ENCODE measurements at places on chromosomes 12 and 14. TPM values are rescaled to one million over a fixed set of nuclear protein-coding genes. Genes with fewer than 3 reads are reported as not detected.

GRCh38 chr14:33781236-33781635 lies 169.6 kb downstream of the EGLN3 start:
- no peaks in the 10 kb centered on the region for H3K27me3 ChIP-seq
- H3K4me1 ChIP-seq, result no peaks in the 10 kb centered on the region
- no peak overlapping the region for H3K27ac ChIP-seq

GRCh38 chr12:42442311-42442759 lies 116.4 kb downstream of the PPHLN1 start:
- H3K36me3 ChIP-seq, result no peaks in the 10 kb centered on the region
- no peak overlapping the region for H3K4me3 ChIP-seq
- no peak for DNase-seq
- no peak overlapping the region for H3K27ac ChIP-seq
- H3K4me1 ChIP-seq, result no peaks in the 10 kb centered on the region

- H3K27ac ChIP-seq, result no peak overlapping the region
- peaks cover 3% of the 10 kb centered on the region for H3K4me1 ChIP-seq
- no peaks in the 10 kb centered on the region for H3K36me3 ChIP-seq
- DNase-seq, result no peak
- H3K4me3 ChIP-seq, result no peak overlapping the region
Measured at GRCh38 chr12:111643427-111643826, 42.3 kb downstream of the BRAP start.

DNA sequence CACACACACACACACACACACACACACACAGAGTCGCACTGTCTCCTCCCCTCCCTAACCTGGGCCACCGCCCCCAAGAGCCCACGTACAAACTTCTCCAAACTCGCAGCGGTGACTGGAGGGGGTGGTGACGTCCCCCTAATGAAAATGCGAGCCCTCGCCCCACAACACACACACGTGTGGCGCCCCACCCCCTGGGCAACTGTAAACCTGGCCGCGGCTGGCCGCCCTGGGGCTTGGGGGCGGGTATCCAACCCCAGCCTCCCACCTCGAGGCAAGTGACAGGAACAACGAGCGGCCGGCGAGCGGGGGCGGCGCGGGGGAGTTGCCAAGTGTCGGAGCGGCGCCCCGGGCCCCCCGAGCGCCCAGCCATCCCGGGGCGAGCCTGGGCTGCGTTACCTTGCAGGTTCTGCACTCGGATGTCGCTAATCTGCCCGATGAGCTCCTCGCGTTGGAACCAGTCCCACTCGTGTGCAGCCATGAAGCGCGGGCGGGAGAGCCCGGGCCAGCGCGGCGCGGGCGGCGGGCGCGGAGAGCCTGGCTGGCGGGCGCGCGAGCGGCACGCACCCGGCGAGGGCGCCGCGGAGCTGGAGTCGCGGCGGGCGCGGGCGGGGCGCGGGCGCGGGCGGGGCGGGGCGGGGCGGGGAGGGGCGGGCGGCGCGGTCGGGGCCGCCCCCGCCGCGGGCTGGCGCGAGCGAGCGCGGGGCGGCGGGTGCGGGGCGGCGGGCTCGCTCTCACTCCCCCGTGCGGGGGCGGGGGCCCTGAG lies at the start of gene CLMN:
CLMN (minus strand) TSS at position 597 of the 766 bp plus-strand sequence; CDS start at position 481, 116 bp downstream.
- peak; percentile 66 for DNase-seq
- H3K4me3 ChIP-seq, result peak within 1 kb of the TSS; percentile 88
- no peaks in the 10 kb centered on the region for H3K27me3 ChIP-seq
- no peaks in the 10 kb centered on the region for H3K36me3 ChIP-seq
- H3K27ac ChIP-seq, result peak within 1 kb of the TSS; percentile 57

DNA sequence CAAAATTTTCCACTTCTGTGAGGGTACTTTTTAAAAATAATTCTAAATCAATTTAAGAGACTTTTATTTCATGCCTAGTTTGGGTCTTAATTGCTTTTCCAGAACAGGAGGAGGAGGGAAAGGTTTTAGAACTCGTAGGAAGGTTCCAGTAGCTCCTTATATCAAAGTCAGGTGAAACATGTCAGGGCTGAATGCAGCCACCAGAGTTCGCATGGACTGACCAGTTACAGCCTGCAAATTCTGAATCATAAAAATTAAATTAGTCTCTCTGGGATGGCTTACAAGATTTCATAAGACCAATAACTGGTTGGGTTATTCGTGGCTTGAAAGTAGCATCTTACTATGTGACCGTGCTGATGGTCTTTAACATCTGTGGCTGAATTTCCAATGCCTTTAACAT lies 397 bp downstream of the BDKRB1 start:
- H3K27me3 ChIP-seq, result no peaks in the 10 kb centered on the region
- no peaks in the 10 kb centered on the region for H3K36me3 ChIP-seq
- no peak for DNase-seq
- H3K4me3 ChIP-seq, result no peak overlapping the region

GRCh38 chr14:58690801-58691516 lies 53.2 kb downstream of the DACT1 start:
- H3K27ac ChIP-seq, result no peak overlapping the region
- no peaks in the 10 kb centered on the region for H3K27me3 ChIP-seq
- DNase-seq, result no peak
- H3K36me3 ChIP-seq, result no peaks in the 10 kb centered on the region

Gene TSPAN19
- total RNA-seq, result not detected

Gene CDKN3
- total RNA-seq, result 1.4 TPM

Gene PIANP
- total RNA-seq, result 0.11 TPM

Gene SYNDIG1L
- total RNA-seq, result not detected

DNA sequence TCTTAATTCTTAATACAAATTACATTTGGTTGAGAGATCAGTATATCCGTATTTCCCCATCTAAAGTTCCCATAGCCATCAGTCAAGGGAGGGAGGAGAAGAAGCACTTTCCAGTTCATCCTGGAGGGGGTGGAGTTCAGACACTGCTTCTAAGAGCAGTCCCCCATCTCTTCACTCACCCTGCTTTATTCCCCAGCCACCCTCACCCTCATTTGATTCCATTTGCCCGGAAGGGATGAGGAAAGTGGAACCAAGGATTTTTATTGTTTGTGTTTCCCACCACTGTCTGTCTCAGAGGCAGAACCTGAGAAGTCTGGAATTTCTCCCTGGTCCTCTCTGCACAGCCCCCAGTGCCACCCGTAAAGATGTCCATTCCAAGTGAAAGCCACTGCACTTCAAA lies 134.2 kb upstream of the HIF1A start:
- no peak for DNase-seq
- no peaks in the 10 kb centered on the region for H3K27me3 ChIP-seq
- H3K4me1 ChIP-seq, result peaks cover 14% of the 10 kb centered on the region
- H3K4me3 ChIP-seq, result no peak overlapping the region
- H3K27ac ChIP-seq, result no peak overlapping the region

DNA sequence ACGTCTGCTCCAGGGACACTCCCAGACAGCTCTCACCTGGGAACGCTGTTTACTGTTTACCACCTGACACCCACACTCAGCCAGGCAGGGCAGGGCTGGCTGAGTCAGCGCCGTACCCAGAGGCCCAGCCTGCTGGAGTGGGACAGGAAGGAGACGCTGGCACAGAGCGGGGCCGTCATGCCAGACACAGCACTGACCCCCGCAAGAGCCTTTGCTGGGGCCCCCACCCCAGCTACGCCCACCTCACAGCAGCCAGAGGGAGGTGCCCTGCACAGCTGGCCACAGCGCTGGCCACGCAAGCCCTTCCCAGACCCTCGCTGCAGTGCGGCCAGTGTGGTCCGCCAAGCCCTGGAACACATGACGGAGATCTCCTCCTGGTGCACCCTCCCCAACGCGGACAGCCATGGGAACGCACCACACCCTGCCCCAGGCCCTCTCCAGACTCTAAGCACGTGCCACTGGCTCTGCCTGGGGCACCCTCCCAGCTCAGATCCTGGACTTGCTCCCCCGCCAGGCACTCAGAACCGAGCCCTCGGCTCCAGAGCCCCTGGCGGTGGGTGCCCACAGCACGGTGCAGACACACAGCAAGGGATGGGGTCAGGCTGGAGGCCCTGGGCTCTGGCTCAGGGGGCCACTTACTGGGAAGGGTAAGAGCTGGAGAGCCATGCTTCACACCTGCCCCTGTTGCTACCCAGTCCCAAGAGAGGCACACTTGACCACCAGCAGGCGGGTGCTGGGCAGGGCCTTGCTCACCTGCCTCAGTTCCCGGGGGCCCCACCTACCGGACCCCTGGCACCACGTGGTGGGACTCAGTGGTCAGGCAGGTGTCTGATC lies 5.7 kb downstream of the AHNAK2 start:
- H3K27me3 ChIP-seq, result no peaks in the 10 kb centered on the region
- no peaks in the 10 kb centered on the region for H3K36me3 ChIP-seq
- DNase-seq, result peak; percentile 68
- H3K4me1 ChIP-seq, result peaks cover 33% of the 10 kb centered on the region
- peak overlapping the region; percentile 63 for H3K27ac ChIP-seq
- H3K4me3 ChIP-seq, result no peak overlapping the region

- DNase-seq, result no peak
- no peaks in the 10 kb centered on the region for H3K4me1 ChIP-seq
- H3K36me3 ChIP-seq, result no peaks in the 10 kb centered on the region
Measured at GRCh38 chr14:79354336-79354735, 857.0 kb downstream of the DIO2 start.

- peak; percentile 34 for DNase-seq
- H3K27me3 ChIP-seq, result no peaks in the 10 kb centered on the region
- H3K36me3 ChIP-seq, result no peaks in the 10 kb centered on the region
- no peak overlapping the region for H3K27ac ChIP-seq
- no peaks in the 10 kb centered on the region for H3K4me1 ChIP-seq
- no peak overlapping the region for H3K4me3 ChIP-seq
Measured at GRCh38 chr12:127381043-127381668, 885.8 kb upstream of the TMEM132C start.

DNA sequence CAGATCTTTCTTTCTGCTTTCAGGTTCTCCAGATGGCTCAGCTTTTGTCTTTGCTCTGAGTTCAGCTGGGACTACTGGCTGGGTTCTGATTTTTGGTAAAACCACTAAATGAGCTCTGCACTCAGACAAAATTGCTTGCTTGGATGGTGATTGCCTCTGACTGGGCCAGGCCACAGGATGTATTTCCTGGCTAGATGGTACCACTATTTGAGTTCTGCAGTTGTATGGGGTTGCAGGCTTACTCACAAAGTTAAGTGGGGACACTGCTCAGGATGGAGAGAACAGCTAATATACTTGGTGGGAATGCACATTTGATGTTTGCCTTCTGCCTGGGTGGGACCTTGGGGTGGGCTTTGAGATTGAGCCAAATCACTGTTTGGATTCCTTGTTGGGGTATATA lies 14.0 kb upstream of the OR4Q3 start:
- no peak overlapping the region for H3K4me3 ChIP-seq
- H3K27me3 ChIP-seq, result no peaks in the 10 kb centered on the region
- no peak for DNase-seq
- no peaks in the 10 kb centered on the region for H3K4me1 ChIP-seq
- H3K27ac ChIP-seq, result no peak overlapping the region

DNA sequence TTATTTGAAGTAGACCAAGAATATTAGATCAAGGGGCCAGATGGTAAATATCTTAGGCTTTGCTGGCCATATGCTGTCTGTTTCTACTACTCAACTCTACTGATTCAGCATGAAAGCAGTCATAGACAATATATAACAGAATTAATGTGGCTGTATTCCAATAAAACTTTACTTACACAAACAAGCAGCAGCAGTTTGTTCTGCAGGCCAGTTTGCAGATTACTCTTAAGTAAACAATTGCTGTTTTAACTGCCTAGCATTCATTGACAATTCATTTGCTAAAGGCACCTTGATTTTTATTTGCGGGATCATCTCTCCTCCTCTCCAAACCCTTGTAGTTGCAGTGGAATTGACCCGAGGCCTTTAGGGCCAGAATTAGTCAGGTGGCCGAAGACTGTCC lies 94.1 kb upstream of the GARIN6 start:
- no peak for DNase-seq
- H3K4me1 ChIP-seq, result no peaks in the 10 kb centered on the region

- H3K36me3 ChIP-seq, result no peaks in the 10 kb centered on the region
- no peak overlapping the region for H3K27ac ChIP-seq
- H3K27me3 ChIP-seq, result no peaks in the 10 kb centered on the region
- peak overlapping the region; percentile 33 for H3K4me3 ChIP-seq
Measured at GRCh38 chr14:32933629-32934072, 5.0 kb upstream of the NPAS3 start.

Gene HVCN1
- total RNA-seq, result 14.5 TPM

GRCh38 chr14:34766606-34767005 lies 52.2 kb upstream of the CFL2 start:
- DNase-seq, result no peak
- H3K36me3 ChIP-seq, result no peaks in the 10 kb centered on the region
- no peak overlapping the region for H3K4me3 ChIP-seq
- H3K27ac ChIP-seq, result no peak overlapping the region

DNA sequence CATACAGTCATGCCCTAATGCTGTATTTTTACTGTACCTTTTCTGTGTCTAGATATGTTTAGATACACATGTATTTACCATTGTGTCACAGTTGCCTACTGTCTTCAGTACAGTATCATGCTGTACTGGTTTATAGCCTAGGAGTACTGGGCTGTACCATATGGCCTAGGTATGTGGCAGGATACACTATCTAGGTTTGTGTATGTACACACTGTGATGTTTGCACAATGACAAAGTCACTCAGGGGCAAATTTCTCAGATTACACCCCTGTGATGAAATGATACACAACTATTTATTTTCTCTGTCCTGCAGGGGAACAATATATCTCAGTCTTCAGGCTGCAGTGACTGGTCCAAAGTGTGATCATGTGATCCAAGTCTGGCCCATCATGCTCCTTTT lies 1076.1 kb downstream of the VRK1 start:
- DNase-seq, result no peak
- H3K4me1 ChIP-seq, result no peaks in the 10 kb centered on the region
- H3K27me3 ChIP-seq, result no peaks in the 10 kb centered on the region
- no peaks in the 10 kb centered on the region for H3K36me3 ChIP-seq

GRCh38 chr14:68318828-68319227 lies 474.0 kb downstream of the ZFP36L1 start:
- no peaks in the 10 kb centered on the region for H3K36me3 ChIP-seq
- no peaks in the 10 kb centered on the region for H3K27me3 ChIP-seq
- no peak overlapping the region for H3K4me3 ChIP-seq
- H3K27ac ChIP-seq, result peak overlapping the region; percentile 25
- H3K4me1 ChIP-seq, result peaks cover 21% of the 10 kb centered on the region
- no peak for DNase-seq

- no peaks in the 10 kb centered on the region for H3K27me3 ChIP-seq
- H3K4me1 ChIP-seq, result no peaks in the 10 kb centered on the region
- no peak for DNase-seq
Measured at GRCh38 chr12:32789916-32790315, 34.2 kb upstream of the YARS2 start.

- H3K4me3 ChIP-seq, result no peak overlapping the region
- no peak overlapping the region for H3K27ac ChIP-seq
- H3K36me3 ChIP-seq, result no peaks in the 10 kb centered on the region
- H3K27me3 ChIP-seq, result no peaks in the 10 kb centered on the region
- H3K4me1 ChIP-seq, result no peaks in the 10 kb centered on the region
Measured at GRCh38 chr12:127558361-127558760, 708.6 kb upstream of the TMEM132C start.

- H3K27ac ChIP-seq, result no peak overlapping the region
- DNase-seq, result no peak
- H3K4me1 ChIP-seq, result no peaks in the 10 kb centered on the region
- H3K4me3 ChIP-seq, result no peak overlapping the region
- H3K27me3 ChIP-seq, result no peaks in the 10 kb centered on the region
Measured at GRCh38 chr12:80655751-80656150, 51.7 kb upstream of the MYF6 start.
